ENCODE measurements at places on chromosomes 7 and 10. TPM values are rescaled to one million over a fixed set of nuclear protein-coding genes. Genes with fewer than 3 reads are reported as not detected.

Gene PRKG1
- 14.2 TPM for polyA plus RNA-seq

Gene HOXA2
- 6.5 TPM for polyA plus RNA-seq

Gene ACBD7
- 6.0 TPM for polyA plus RNA-seq

Gene HOXA11
- polyA plus RNA-seq, result 42.6 TPM

Gene CDH23
- 0.95 TPM for polyA plus RNA-seq

Gene ACSL5
- polyA plus RNA-seq, result 4.8 TPM

Gene LIPJ
- 0.17 TPM for polyA plus RNA-seq

Gene MALRD1
- polyA plus RNA-seq, result 2.2 TPM

Gene C10orf62
- polyA plus RNA-seq, result 1.2 TPM

Gene PSD
- 11.6 TPM for polyA plus RNA-seq

Gene ACTL6B
- not detected for polyA plus RNA-seq

Gene STAG3
- 7.5 TPM for polyA plus RNA-seq

Gene GPER1
- 5.0 TPM for polyA plus RNA-seq

Gene CYP2W1
- polyA plus RNA-seq, result 2.6 TPM

Gene AKR1D1
- polyA plus RNA-seq, result 0.32 TPM

Gene SPDYE16
- 4.4 TPM for polyA plus RNA-seq

Gene HDAC9
- 9.3 TPM for polyA plus RNA-seq

Gene NPTX2
- polyA plus RNA-seq, result 3.3 TPM

Gene ANKRD7
- 3.6 TPM for polyA plus RNA-seq

Gene LAMB1
- polyA plus RNA-seq, result 887 TPM

Gene GAD2
- 2.2 TPM for polyA plus RNA-seq

Gene ZNF425
- polyA plus RNA-seq, result 7.3 TPM

Gene HABP2
- polyA plus RNA-seq, result 0.55 TPM

Gene PFKP
- polyA plus RNA-seq, result 40.3 TPM

Gene CNPY1
- not detected for polyA plus RNA-seq

Gene FAM24A
- polyA plus RNA-seq, result not detected

Gene C7orf33
- polyA plus RNA-seq, result not detected

Gene KLF14
- polyA plus RNA-seq, result 0.82 TPM

Gene TRIM4
- 39.6 TPM for polyA plus RNA-seq

Gene ASL
- 28.3 TPM for polyA plus RNA-seq

Gene ZNF853
- polyA plus RNA-seq, result 14.1 TPM

Gene HEPACAM2
- polyA plus RNA-seq, result 7.2 TPM

Gene DPYSL4
- 20.8 TPM for polyA plus RNA-seq

Gene SORCS1
- polyA plus RNA-seq, result 11.6 TPM

Gene ACHE
- 5.1 TPM for polyA plus RNA-seq

Gene TLX1
- polyA plus RNA-seq, result 0.27 TPM

Gene CYP2C8
- polyA plus RNA-seq, result 2.8 TPM

Gene GPR146
- 5.5 TPM for polyA plus RNA-seq

Gene OR2A1
- polyA plus RNA-seq, result 1.9 TPM

Gene RNF148
- polyA plus RNA-seq, result 0.09 TPM

Gene ACSM6
- polyA plus RNA-seq, result 0.47 TPM

Gene MNX1
- polyA plus RNA-seq, result 0.14 TPM

Gene GSDME
- polyA plus RNA-seq, result 17.7 TPM

Gene PON1
- 1.4 TPM for polyA plus RNA-seq

Gene POP7
- polyA plus RNA-seq, result 22.9 TPM

Gene STAMBPL1
- polyA plus RNA-seq, result 1.9 TPM

Gene COL1A2
- polyA plus RNA-seq, result 631 TPM

Gene SLC29A4
- 24.1 TPM for polyA plus RNA-seq

Gene STEAP2
- polyA plus RNA-seq, result 18.3 TPM

Gene GARS1
- polyA plus RNA-seq, result 103 TPM

Gene CAMK1D
- polyA plus RNA-seq, result 10.5 TPM

Gene HTR5A
- not detected for polyA plus RNA-seq

Gene PRR15
- 7.2 TPM for polyA plus RNA-seq

Gene AOC1
- 74.0 TPM for polyA plus RNA-seq

Gene CCL24
- polyA plus RNA-seq, result 1.6 TPM

Gene NUTM2B
- polyA plus RNA-seq, result 0.49 TPM

Gene NEBL
- 86.1 TPM for polyA plus RNA-seq

Gene ARL3
- 29.5 TPM for polyA plus RNA-seq

Gene WNT16
- not detected for polyA plus RNA-seq
